ENCODE measurements at places on chromosomes 4 and X. TPM values are rescaled to one million over a fixed set of nuclear protein-coding genes. Genes with fewer than 3 reads are reported as not detected.

Gene ZGRF1
- 6.8 TPM for total RNA-seq

GRCh38 chrX:74535408-74536151 lies 78.8 kb downstream of the RLIM start:
- peak; percentile 86 for DNase-seq

- no peak for DNase-seq
These were observed 79.0 kb downstream of the GPR82 start for GRCh38 chrX:41802958-41803357.

GRCh38 chr4:4491396-4491893 lies 50.4 kb downstream of the STX18 start:
- DNase-seq, result no peak

DNA sequence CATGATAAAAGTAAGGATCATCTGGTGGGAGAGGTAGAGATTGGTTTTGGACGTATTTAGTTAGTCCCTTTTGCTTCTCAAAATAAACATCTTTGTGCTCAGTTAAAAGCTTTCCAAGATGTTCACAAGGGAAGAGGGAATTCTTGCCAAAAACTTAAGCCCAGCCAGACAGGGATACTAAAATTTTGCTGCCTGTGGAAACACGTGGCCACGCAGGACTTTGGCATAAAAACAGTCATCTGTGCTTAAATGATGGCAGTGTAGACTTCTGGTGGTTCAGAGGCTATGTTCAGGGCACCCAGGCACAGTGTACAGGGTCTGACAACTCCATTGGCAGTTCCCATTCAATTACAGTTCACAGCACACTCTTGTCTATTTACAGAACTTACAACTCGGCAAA lies 93.2 kb upstream of the JADE1 start:
- DNase-seq, result no peak

All from osteocyte (in vitro differentiated cells).